ENCODE measurements at places on chromosomes 7 and 10.

DNA sequence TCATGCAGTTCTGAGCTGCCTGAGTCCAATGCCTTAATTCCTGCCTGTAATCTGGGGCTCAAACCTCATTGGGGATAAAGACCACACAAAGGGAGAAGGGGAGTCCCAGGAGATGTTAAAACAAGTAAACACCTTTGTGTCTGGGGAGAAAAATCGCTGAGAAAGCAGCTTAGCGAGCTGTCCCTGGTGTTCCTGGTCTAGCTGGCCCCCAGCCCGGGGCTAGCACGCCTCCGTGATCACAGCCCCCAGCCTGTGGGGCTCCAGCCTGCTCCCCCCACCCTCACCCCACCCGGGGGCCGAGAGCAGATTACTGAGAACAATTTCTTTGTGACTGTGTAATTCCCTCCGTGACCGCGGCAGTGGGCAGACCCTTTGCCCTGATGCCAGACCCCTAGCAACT lies 24.8 kb downstream of the DPCD start:
- no peak for DNase-seq

- DNase-seq = no peak
Measured at GRCh38 chr7:128448751-128449302, 6.9 kb upstream of the HILPDA start.

DNA sequence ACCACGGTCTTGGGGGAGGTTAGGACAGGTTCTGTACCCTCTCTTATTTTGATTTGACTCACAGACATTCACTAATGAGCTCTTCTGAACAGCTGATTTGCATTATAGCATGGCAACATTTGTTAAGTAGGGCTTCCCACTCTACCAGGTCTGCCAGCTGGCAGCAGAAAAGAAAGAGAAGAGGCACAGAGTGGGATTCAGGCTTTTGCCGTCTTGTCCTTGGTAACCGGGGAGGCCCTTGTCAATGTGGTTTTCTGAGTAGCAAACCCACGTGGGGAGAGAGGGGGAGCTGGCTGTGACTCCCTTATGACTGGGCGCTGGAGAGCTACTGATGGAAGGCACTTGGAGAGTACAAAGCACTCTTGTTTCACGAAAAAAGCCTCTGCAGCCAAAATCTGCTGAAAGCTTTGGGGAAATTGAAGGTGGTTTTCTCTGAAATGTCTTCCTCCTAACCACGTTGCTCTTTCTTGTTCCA lies 355.3 kb upstream of the GALNT17 start:
- DNase-seq = no peak

DNA sequence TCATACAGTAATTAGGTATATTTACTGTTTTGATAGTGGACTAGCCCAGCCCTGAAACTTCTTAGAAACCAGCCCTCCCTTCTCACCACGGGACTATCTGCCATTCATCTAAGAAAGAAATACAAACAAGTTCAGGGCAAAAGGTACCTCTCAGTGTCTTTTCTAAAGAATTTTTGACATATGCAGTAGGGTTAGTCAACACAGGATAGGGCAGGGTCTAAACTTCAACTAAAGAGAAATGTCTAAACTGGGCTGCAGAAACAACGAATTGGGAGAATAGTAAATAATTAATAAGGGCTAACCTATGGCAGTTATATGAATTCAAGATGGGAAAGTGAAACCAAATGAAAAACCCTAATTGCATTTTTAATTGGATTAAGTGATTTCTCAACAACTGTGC lies 496.6 kb downstream of the INHBA start:
- no peak for DNase-seq

DNA sequence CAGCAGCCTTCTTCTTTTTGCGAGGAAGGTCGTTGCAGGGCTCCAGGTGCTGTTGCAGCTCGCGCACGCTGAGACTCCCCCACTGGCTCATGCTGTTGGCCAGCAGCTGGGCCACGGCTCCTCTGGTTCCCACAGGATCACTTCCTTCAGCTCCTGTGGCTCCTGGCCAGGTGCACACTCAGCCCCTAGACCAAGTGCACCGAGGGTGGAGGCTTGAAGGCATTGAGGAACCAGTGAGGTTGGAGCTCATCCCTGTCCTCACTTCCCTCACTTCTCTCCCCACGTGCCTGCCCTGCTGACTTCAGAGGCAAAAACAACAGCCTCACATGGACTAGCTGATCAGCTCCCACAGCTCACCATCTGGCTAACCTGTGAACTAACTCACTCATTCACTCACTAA lies 46.2 kb upstream of the ADRB1 start:
- DNase-seq = no peak

GRCh38 chr10:11797847-11798633 lies 25.1 kb upstream of the PROSER2 start:
- no peak for DNase-seq

DNA sequence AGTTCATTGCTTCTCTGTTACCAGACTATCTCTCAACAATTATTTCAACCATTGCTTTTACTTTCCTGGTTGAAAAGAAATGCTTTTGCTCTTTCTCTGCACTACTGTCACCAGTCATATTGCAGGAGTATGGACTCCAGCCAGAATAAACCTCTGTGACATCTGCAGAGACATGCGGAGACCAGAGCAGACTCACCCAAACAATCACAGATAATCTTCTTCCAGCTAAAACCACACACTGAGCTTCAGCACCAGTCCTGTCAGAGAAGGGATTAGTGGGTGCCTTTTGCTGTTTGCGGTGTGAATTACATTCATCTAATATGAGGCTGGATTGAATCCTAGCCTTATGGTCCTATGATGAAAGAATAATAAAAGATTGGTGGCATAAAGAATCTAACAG lies 258.6 kb downstream of the CNTNAP2 start:
- DNase-seq = no peak

GRCh38 chr10:3046210-3046779 lies 21.1 kb upstream of the PFKP start:
- no peak for DNase-seq

- DNase-seq = no peak
Measured at GRCh38 chr10:78634835-78635234, 433.9 kb upstream of the ZMIZ1 start.

DNA sequence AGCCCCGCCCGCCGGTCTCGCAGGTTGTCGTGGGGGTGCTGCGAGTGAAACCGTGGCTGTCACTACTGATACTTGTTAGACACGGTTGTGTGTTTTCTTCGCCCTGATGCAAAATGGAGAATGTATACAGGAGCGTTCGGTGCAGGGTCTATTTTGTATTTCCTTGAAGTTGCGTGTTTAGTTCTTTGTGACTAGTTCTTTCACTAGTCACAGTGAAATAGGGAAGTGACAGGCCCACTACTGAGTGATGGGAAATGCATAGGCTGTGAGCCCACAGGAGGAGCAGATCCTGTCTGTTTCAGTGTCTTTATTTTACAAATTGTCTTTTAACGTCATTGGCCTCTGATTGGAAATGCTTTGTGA lies 675 bp downstream of the ABRAXAS2 start:
- DNase-seq = no peak

GRCh38 chr7:30906014-30906413 lies 5.6 kb upstream of the AQP1 start:
- no peak for DNase-seq

GRCh38 chr10:22597138-22597537 lies 117.2 kb downstream of the PIP4K2A start:
- no peak for DNase-seq

- no peak for DNase-seq
Measured at GRCh38 chr10:78207776-78208175, 174.1 kb downstream of the RPS24 start.

GRCh38 chr10:34959321-34959720 lies 130.8 kb downstream of the CUL2 start:
- no peak for DNase-seq

GRCh38 chr10:89064748-89065147 lies 74.2 kb downstream of the FAS start:
- no peak for DNase-seq

DNA sequence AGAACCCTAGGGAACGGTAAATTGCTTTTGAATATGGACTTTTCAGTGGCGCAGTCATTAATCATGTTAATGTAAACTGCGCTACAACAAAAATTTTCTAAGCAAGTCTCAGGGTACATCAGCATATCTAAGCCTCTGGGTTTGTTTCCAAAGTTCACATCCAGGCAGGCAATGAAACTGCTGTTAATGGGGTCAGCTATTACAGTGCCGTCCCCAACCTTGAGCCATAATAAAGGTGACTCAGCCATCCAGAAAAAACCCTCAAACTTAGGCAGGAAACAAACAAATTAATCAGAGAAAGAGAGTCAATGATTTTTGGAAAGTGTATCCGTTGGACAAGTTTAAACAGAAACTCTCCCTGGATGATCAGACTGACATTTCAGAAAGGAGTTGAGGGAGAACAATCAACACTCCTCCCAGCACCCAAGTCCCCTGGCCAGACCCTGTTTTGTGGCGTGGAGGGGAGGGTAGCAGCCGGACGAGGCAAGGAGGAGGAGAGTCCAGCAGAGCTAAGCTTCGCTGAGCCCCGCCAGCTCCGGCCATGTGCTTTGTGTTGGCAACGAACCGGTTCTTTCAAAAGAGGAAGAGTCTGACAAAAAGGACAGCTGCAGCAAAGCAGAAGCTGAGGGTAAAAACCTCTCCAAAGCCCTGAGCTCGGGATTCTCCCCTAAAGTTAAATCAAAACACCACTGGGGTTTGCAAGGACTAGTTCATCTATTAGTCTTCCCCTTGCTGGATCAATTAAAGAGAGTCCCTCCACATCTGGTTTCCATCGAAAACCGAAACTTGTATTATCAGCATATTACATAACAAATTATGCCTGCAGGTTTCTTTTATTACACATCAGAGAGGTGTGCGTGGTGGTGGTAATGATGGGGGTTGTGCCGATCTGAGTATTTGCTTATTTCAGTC lies 3.6 kb downstream of the FAM53B start:
- no peak for DNase-seq

DNA sequence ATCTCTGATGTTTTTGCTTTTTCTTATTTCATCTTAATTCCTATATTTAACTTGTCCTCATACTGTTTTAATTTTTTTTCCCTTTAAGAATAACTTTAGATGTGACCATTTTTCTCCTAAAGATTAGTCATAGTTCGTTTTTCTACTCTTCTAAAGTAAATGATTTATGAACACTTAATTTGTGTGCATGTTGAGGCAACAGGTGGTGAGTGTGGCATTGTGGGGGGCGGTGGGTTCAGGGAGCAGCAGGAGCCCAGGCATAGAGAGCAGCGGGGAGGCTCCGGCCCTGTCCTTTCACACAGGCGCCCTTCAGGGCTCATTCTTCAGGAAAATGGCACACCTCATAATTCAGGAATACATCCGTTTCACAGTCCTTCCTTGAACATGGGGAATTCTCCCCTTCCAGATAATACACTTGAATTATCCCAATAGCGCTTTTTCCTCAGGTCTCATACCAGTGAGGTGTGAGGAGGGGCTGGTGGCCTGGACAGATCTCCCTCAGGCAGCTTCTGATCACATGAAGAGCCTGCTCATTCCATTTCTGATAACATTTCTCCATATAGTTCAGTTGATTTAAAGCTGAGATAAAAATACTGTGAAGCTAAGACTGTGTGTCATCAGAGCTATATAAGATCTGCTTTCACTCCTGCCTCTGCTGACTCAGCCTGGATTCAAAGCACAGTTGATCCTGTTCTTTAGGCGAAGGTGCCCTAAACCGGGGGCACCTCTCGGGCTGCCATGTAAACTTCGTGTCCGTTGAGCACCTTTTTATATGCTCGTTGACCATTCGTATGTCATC lies 40.2 kb downstream of the CUL1 start:
- no peak for DNase-seq

GRCh38 chr10:34731213-34731612 lies 83.9 kb downstream of the PARD3 start:
- DNase-seq = no peak

DNA sequence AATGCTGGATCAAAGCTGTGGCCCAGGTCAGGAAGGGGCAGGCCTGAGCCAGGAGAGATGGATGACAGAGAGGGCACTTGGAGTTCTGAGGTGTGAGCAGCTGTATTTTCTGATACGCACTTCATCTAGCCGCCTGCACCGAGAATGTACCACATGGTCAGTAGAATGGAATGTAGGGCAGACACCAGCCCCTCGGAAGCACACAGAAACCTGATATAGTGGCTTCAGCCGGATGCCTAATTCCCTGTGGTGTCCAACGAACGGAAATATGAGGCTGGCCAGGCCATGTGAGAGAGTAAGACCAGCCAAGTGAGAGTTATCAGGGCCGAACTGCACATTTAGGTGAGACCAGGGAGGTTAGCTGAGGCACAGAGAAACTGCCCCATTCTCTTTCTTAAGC lies 46.7 kb upstream of the PLCE1 start:
- DNase-seq = no peak

GRCh38 chr10:91555455-91555854 lies 77.4 kb downstream of the PPP1R3C start:
- no peak for DNase-seq

GRCh38 chr10:15478429-15478828 lies 107.3 kb upstream of the FAM171A1 start:
- DNase-seq = no peak

GRCh38 chr7:51764976-51765375 lies 448.4 kb upstream of the COBL start:
- DNase-seq = no peak

DNA sequence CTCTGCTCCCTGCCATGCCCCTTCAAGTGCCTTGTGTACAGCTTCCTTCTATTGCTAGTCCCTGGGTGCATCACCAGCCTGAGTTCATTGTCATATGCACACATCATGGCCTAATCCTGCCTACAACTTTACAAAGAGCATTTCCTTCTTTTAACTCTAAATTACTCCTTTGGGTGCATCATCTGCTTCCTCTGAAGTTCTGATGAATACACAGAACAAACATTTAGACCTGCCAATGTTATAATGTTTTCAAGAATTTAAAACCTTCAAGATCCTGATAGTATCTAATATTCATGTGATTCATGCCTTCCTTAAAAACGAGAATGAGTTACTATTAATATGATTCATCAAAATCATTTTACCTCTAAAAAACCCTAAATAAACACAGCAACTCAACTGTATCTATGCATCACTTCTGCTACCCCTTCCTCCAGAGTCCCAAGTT lies 357.1 kb downstream of the MAGI2 start:
- no peak for DNase-seq

DNA sequence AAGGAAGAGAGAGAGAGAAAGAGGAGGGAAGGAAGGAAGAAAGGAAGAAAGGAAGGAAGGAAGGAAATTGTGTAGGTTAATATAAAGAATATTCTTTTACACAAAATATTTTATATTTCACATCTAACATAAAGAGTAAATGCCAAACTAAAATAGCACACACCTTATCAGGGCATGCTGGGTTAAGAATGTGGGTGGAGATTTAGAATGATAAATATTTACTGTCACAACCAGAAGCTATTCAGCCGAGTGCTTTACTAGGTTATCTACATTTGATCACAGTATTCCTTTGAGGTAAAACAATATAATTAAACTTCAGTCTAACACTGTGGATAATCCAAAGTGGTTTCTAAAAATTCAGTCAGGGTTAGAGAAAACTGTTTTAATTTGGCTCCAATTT lies 103.3 kb downstream of the SEMA3A start:
- no peak for DNase-seq
